ENCODE measurements at places on chromosomes 11 and 22. TPM values are rescaled to one million over a fixed set of nuclear protein-coding genes. Genes with fewer than 3 reads are reported as not detected.

The DRD4 gene
- not detected for total RNA-seq

The RAB38 gene
- 10.5 TPM for total RNA-seq

The TMA7B gene
- not detected for total RNA-seq

The MRGPRG gene
- not detected for total RNA-seq

The TMEM134 gene
- total RNA-seq, result 74.0 TPM

The NXPE4 gene
- total RNA-seq, result not detected

DNA sequence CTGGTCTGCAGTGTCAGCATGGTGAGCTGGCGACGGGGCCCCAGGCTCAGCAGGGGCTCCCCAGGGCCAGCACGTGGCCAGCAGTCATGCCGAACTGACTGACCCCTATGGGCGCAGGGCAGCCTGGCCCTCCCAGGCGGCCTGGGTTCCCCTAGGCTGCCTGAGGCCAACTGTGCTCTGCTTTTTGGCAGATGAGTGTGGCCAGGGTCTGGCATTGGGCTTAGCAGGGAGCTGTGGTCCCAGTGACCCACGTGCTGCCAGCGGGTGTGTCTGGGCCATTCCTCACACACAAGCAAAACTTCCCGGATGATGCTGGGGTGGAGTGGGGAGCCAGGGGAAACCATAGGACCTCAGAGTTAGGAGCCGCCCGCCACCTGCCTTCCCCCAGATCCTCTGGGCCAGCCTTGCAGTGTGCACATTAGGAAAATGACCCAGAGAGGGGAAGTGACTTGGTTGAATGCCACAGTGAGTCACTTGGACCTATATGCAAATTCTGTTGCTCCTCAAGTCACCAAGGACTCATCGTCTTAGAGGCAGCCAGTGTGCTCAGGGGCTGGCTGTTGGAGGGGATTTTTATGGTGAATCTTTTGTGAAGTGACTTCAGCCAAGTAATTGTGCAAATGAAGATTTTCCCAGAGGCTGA, 6.5 kb downstream of the ADORA2A start:
- DNase-seq, result peak; percentile 31

DNA sequence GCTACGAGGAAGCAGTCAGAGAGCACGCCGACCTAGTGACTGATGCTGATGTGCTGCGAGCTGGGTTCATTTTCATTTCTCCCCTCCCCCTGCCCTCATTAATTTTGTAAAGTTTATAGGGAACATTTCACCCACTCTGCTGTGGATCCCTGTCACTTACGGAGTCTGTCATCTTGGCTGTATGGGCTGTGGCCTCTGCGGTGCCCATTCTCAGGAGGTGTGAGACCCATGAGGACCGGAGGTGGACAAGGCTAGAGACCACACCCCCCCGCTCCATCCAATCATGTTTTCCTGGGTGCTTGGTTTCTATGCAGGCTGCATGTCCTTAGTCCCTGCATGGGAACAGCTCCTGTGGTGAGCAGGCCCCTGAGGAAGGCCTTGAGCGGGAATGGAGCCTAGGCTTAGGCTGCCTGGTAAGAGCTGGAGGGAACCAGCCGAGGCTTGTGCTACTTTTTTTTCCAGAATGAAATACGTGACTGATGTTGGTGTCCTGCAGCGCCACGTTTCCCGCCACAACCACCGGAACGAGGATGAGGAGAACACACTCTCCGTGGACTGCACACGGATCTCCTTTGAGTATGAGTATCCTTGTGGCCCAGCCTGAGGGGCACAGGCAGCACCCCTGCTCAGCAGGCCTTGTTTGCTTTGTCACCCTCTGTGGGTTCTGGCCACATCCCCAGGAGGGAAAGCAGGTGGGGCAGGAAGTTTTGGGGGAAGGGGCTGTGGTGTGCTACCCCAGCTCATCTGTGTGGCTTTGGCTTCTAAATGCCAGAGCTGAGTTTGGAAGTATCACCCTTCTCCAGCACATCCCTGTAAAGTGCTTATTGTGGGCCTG, 19.1 kb downstream of the CLDN5 start:
- no peak for DNase-seq

DNA sequence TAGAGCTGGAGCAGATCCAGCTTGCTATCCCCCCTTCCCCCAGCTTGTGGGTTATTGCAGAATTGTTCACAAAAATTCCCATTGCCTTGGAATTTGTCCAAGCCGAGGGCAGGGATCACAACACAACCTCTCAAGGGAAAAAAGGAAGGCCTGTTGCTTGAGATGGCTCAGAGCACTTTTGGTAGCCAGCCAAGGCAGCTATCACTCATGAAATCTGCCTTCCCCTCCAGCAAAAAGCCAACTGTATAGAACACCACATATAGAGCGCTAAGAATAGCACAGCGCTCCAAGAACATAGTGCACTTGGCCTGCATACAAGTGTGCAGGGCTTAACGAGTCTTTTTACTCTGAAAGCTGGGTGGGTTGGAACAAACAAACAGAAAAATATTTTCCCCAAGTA, 46.2 kb downstream of the FAM83F start:
- DNase-seq, result peak; percentile 76

- DNase-seq, result no peak
These were observed 5.3 kb downstream of the RELA start for GRCh38 chr11:65657426-65657825.

DNA sequence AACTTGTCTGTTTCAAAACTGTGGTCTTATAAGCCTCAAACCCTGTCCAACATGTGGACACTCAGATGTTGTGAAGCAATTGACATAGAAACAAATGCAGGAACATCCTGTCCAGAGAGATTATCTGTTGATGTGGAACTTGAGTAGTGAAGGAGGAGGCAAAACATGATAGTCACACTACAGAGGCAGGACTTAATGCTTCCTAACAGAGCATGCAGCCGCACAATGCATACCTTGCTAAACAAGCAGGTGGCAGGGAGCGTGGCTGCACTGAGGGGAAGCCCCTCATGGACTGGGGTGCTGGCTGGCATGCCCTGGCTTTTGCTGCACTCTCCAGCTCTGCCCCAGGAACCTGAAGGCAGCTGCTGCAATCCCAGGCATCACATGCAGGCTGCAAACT, 5.3 kb downstream of the C22orf39 start:
- no peak for DNase-seq

GRCh38 chr11:124837491-124837856, 27.8 kb upstream of the ROBO3 start:
- DNase-seq, result peak; percentile 56

- no peak for DNase-seq
These were observed 17.3 kb downstream of the MS4A6A start for GRCh38 chr11:60165538-60165937.

GRCh38 chr11:124953753-124954589, at the start of gene CCDC15:
CCDC15 (plus strand) TSS chr11:124954202; CDS start chr11:124954733, 531 bp downstream.
- peak; percentile 60 for DNase-seq

GRCh38 chr11:9972989-9973388, 309.1 kb downstream of the SWAP70 start:
- DNase-seq, result no peak

GRCh38 chr11:112297248-112297866, 36.7 kb upstream of the PLET1 start:
- DNase-seq, result no peak

- no peak for DNase-seq
These were observed 22.0 kb downstream of the SPTBN2 start for GRCh38 chr11:66706989-66707388.

DNA sequence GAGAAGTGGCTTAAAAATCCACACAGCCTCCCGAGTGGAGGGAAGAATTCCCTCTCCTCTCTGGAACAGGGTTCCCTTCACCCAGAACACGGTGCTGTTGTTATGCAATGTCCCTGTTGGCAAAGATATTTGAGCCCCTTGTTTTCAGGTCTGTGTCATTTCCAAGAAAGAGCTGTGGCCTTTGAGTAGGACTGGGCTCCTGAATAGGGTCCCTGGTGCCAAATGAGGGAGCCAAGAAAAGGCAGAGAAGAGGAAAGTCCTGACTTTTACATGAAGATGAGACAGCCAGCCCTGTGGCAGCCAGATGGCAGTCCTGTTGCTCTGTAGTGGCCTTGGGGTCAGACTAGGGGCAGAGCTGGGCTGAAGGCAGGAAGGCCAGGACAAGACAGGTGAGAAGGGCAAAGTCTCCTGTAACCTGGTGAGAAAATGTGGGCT, 51.2 kb upstream of the ELF5 start:
- DNase-seq, result no peak

DNA sequence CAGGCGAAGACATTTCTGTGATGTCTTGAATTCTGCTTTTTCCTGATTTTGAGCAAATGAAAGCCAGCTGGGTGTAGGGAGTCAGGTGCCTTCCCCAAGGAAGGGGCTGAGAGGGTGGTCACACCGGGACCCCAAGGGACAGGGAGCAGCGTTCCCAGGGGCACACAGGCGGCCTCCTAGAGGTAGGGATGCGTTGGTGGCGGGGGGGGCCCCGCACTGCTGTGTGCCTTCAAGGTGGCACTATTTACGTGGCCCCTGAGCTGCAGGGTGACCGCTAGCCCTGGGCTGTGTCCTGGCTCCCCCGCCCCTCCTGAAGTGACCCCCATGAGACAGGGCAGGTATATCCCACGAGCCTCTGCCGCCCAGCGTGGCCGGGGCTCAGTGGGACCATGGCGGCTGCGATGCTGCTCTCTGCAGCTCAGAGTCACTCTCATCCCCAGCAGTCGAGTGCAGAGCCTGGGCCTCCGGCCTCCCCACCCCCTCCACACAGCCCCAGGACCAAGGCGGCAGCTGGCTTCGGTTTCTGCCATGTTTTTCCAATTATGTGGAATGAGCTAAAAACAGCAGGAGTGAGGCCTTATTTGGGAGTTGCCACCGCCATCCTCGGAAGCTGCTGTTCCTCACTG, 60.9 kb downstream of the LRP5 start:
- no peak for DNase-seq

DNA sequence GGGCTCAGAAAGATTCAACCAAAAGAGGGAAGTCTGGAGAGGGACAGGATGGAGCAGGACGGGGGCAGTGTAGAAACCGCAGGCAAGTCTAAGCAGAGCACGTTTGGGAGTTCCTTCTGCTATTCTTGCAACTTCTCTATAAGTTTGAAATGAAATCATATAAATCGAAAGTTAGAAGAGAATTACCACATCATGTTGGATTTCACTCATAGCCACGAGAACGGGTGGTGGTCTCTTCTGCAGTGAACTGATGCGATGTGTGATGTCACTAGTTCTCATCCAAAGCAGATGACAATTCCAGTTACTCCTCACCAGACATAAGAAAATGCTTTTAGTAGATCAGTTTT, 36.0 kb downstream of the KCNQ1 start:
- no peak for DNase-seq

DNA sequence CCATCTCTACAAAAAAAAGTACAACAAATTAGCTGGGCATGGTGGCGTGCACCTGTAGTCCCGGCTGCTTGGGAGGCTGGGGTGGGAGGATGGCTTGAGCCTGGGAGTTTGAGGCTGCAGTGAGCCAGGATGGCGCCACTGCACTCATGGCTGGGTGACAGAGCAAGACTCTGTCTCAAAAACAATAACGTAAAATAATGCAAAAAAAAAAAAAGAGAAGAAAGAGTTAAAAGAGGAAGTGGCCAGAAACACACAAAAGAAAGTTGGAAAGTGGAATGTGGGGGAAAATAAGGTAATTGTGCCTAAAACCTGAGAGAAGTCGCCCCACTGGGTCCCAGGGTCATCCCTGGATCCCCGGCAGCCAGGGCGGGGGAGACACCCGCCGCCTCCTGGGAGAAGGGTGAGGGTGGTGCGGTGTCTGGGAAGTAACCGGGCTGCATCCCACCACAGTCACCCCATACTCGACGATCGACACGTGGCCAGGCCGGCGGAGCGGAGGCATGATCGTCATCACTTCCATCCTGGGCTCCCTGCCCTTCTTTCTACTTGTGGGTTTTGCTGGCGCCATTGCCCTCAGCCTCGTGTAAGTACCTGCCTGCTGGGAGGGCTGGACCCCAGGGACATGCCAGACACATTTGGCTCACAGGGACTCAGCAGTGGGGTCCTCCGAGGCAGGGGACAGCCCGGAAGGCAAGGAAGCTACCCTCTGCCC, 8.1 kb downstream of the UPK3A start:
- DNase-seq, result no peak

DNA sequence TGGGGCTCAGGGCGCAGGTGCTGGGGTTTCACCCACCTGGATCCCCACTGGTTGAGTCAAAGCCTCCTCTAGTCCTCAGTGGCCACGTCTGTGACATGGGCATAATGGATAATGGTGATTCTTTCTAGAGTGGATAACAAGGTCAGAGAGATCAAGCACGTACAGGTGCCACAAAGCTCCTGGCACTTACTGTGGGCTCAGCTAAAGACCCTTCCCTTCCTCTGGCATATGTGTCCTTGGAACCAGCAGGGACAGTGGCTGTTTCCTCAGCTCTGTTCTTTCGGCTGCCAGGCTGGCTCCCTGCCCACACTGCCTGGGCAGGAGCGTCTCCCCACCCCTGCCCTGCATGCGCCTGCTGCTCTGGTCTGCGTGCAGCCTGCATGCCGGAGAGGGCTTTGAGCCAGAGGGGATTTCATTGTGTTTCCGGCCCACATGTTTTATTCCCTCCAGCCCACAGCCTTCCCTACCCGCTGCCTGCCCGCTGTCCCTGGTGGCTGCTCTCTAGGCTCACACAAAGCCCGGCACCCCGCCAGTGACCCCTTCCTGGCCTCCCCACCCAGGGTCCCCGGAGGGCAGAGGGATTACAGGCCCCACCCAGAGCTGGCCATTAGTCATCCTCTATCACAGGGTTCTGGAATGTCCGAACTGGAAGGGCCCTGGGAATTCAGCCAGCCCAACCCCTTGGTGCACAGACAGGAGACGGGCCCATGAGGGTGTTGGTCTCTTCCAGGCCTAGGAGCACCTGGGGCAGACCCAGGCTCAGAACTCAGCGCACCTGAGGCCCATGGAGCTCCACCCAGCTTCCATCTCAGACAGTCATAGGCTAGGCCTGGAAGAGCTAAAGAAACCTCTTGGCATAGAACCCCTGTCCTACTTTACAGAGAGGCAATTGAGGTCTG, 55.3 kb upstream of the GCAT start:
- peak; percentile 60 for DNase-seq

DNA sequence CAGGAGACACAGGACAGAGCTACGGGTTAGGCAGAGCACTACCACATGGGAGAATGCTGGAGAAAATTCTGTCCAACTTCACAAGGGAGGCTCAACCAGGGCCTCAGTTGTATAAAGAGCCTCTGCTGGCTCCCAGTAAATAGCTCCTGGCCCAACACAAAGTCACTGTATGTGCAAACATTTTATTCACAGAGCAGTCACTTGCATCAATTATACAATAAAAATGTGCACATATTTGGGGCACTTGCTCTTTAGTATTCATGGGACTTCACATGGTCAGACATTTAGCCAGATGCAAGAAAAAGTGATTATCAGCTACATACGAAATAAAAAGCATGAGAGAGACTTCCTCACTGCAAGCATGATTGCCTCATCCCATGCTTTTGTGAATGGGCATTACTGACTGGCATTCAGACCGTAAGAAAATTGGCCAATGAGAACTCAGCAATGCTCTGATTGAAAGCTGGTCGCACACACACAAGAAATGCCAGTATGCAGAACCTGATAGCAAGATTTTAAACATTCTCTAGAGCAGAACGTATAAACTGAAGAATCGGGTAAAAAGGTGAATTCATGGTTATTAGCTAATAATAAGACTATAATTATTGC, 39.4 kb downstream of the BLID start:
- DNase-seq, result no peak
